ENCODE measurements at places on chromosomes 4 and X.

DNA sequence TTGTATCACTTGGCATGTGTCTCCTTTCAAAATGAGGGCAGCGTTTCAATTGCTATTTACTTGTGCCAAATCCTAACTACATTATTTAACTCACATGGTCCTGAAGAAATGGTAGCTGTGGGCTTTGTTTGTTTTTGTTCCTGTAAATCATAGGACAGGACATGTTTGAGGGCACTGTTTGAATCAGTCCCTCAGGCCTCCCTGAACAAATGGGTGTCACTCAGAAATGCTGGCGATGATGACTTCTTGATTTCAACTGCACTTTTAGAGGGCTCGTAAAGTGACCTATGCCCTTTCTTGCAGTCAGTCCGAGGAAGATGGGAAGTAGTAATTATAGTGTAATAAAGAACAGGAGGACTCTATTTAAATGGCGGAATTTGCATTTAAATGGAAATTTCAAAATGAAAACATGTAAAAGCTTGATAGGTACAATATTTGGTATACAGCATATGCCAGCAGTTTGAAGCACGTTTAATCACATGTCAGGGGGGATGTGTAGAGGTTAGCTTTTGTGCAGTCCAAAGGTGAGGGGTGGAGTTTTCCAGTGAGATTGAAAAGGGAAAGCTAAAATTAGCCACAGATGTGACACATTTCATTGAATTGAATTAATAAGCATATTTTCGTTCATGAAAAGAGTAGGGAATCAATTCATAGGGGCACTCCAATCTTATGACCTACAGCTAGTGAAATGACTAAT, 1958.7 kb upstream of the IGFBP7 start:
- no peak for DNase-seq

DNA sequence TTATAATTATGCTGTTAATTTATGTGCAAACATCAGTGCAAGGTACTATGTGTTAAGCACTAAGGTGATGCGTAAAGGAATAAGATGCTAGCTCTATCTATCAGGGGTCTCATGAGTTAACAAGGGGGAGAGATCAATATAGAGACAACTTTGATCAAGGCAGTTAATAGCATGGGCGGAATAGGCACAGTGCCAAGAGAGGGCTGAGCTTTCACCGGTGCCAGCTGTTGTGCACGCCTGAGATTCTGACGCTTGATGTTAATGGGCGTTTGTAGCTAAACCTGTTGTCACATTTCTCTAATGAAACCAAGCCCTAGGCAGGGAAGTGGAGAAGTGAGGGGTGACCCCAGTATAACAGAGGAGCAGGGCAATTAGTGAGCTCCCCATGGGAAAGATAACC, 86.0 kb upstream of the NMU start:
- DNase-seq: no peak

GRCh38 chr4:103050736-103051436, 25.7 kb downstream of the SLC9B2 start:
- DNase-seq: peak; percentile 11

DNA sequence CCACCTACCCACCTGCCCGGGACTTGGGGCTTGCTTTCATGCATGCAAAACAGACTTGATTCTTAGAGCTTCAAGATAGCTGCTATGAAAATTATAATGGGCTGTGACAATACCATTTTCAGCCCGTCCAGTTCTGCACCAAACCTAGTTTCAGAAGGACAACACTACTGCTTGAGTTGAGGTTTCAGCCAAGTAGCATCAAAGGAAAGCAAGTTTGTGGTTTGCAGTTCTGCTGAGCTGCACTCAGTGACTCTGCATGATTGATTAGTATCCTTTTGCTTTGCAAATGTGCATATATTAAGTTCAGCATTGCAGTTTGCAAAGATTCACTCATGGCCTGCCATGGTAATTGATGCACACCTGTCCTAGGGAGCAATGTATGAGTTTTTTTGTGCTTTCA, 442.7 kb downstream of the RPA4 start:
- DNase-seq: no peak

Measured in adipocyte (in vitro differentiated cells).